ENCODE measurements at places on chromosomes 16 and 17. TPM values are rescaled to one million over a fixed set of nuclear protein-coding genes. Genes with fewer than 3 reads are reported as not detected.
A peak's percentile ranks its signal among the peaks of the same experiment; 100 is the strongest.

The NME1 gene
- total RNA-seq = 35.1 TPM

The CEMP1 gene
- total RNA-seq = 3.6 TPM

The VPS4A gene
- total RNA-seq = 44.8 TPM

The NUPR1 gene
- total RNA-seq = 149 TPM

The SLFN12L gene
- 1.2 TPM for total RNA-seq

The TP53TG3C gene
- total RNA-seq = not detected

The RPS2 gene
- 2,244 TPM for total RNA-seq

GRCh38 chr17:31803494-31804213 is 55.4 kb downstream of the COPRS start:
- H3K27ac ChIP-seq = no peak overlapping the region
- H3K4me1 ChIP-seq = peaks cover 10% of the 10 kb centered on the region
- DNase-seq = no peak
- H3K27me3 ChIP-seq = no peaks in the 10 kb centered on the region
- H3K4me3 ChIP-seq = no peak overlapping the region

- no peaks in the 10 kb centered on the region for H3K36me3 ChIP-seq
- H3K4me1 ChIP-seq = peaks cover 18% of the 10 kb centered on the region
- no peak overlapping the region for H3K4me3 ChIP-seq
- H3K27ac ChIP-seq = no peak overlapping the region
- H3K27me3 ChIP-seq = no peaks in the 10 kb centered on the region
- no peak for DNase-seq
These were observed 20.8 kb downstream of the CIBAR2 start for GRCh38 chr16:85091522-85091910.

GRCh38 chr16:1331712-1332617 is 1.5 kb upstream of the BAIAP3 start:
- peaks cover 9% of the 10 kb centered on the region for H3K27me3 ChIP-seq
- peaks cover 14% of the 10 kb centered on the region for H3K4me1 ChIP-seq
- peak; percentile 59 for DNase-seq
- H3K4me3 ChIP-seq = peak overlapping the region; percentile 7

DNA sequence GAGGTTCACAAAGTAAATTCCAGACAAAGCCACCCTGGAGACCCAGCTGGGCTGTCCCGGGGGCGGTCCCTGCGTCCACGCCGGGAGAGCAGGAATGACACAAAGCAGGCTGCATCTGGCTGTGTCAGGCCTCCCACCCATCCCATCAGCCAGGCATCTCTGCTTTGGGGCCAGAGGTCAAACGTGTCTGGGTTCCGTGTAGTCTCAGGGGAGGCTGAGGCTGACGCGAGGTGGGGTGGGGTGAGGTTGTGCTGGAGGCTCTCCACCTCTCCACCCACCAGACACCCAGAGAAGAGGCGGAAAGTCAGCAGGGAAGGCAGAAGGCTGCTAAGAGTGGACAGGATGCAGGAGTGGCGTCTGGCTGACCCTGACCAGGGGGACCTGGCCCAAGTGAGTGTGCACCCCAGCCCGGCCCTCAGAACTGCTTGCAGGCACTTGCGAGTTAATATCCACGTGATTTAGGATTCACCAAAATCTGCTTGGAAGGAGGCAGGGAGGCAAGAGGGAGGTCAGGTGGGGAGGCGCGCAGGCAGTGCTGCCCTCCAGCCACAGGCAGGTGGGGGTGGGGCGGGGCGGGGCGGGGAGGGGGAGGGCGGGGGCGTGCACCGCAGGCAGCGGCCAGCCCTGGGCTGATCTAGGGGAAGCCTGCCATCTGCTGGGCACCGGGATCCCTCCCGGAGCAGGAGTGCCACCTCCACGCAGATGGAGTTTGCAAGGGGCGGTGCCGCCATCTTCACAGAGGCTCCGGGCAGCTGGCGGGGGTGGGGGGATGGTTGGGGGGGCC is 44.3 kb downstream of the TBC1D16 start:
- H3K4me3 ChIP-seq = no peak overlapping the region
- no peaks in the 10 kb centered on the region for H3K36me3 ChIP-seq
- no peaks in the 10 kb centered on the region for H3K27me3 ChIP-seq
- peaks cover 50% of the 10 kb centered on the region for H3K4me1 ChIP-seq
- H3K27ac ChIP-seq = no peak overlapping the region
- DNase-seq = peak; percentile 86

- no peak overlapping the region for H3K27ac ChIP-seq
- no peak overlapping the region for H3K4me3 ChIP-seq
- no peaks in the 10 kb centered on the region for H3K36me3 ChIP-seq
- DNase-seq = no peak
These were observed 5.8 kb downstream of the ASB16 start for GRCh38 chr17:44176257-44176656.

DNA sequence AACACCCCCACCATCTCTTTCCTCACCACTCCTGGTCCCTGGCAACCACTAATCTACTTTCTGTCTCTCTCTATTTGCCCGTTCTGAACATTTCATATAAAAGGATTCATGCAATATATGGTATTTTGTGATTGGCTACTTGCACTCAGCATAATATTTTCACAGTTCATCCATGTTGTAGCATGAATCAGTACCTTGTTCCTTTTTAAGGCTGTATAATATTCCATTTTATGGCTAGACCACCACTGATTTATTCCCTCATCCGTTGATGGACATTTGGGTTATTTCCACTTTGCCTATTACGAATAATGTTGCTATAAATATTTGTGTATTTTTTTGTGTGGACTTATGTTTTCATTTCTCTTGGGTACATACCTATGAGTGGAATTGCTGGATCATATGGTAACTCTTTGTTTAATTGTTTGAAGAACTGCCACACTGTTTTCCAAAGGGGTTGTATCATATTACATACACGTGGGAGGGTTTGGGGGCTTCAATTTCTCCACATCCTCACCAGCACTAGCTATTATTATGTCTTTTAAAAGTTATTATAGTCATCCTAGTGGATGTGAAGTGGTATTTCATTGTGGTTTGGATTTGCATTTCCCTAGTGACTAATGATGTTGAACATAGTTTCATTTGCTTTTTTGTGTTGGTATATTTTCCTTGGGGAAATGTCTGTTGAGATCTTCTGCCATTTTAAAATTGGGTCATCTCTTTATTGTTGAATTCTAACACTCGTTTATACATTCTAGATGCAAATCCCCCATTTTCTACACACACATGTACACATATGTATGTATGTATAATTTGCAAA is 26.3 kb downstream of the SEC14L5 start:
- DNase-seq = no peak
- H3K36me3 ChIP-seq = no peaks in the 10 kb centered on the region
- H3K4me1 ChIP-seq = no peaks in the 10 kb centered on the region

- peak; percentile 53 for DNase-seq
- H3K27me3 ChIP-seq = no peaks in the 10 kb centered on the region
- peak overlapping the region; percentile 87 for H3K27ac ChIP-seq
- H3K36me3 ChIP-seq = no peaks in the 10 kb centered on the region
- peaks cover 13% of the 10 kb centered on the region for H3K4me1 ChIP-seq
- H3K4me3 ChIP-seq = no peak overlapping the region
These were observed 19.9 kb downstream of the MAF start for GRCh38 chr16:79580453-79581191.

DNA sequence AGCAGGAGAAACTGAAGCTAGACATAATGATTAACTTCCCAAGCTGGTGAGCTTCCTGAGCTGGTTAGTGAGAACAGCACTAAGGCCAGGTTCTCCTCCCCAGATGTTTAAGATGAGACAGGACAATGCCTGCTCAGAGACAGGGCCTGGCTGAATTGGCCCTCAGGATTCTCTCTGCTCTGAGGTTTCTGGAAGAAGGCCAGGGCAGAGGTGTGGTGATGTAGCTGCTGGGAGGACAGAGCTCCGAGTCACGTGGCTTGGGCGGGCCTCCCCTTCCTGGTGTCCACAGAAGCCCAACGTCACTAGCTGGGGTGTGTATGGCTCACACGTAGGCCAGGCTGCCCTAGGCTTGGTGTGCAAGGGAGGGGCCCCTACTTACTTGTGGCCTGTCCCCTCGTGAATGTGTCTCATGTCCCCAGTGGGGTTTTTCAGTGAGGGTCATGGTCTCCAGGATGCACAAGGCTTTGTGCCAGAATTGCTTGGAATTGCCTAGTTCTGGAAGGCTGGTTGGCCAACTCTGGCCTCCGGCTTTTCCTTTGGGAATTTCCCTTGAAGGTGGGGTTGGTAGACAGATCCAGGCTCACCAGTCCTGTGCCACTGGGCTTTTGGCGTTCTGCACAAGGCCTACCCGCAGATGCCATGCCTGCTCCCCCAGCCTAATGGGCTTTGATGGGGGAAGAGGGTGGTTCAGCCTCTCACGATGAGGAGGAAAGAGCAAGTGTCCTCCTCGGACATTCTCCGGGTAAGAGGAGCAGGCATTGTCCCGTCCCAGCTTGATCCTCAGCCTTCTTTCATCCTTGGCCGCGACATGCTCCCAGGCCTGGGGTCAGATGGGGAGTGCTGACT is 3.4 kb downstream of the NOD2 start:
- H3K27me3 ChIP-seq = no peaks in the 10 kb centered on the region
- no peaks in the 10 kb centered on the region for H3K36me3 ChIP-seq
- H3K4me1 ChIP-seq = peaks cover 20% of the 10 kb centered on the region
- H3K27ac ChIP-seq = no peak overlapping the region

- no peak overlapping the region for H3K27ac ChIP-seq
- H3K36me3 ChIP-seq = no peaks in the 10 kb centered on the region
- no peak for DNase-seq
- no peak overlapping the region for H3K4me3 ChIP-seq
- H3K4me1 ChIP-seq = no peaks in the 10 kb centered on the region
- no peaks in the 10 kb centered on the region for H3K27me3 ChIP-seq
These were observed 250.1 kb upstream of the CDH5 start for GRCh38 chr16:66116163-66117002.

GRCh38 chr16:9134739-9135138 is 43.3 kb downstream of the HAPSTR1 start:
- H3K27ac ChIP-seq = no peak overlapping the region
- DNase-seq = peak; percentile 39
- no peaks in the 10 kb centered on the region for H3K36me3 ChIP-seq
- H3K4me1 ChIP-seq = peaks cover 5% of the 10 kb centered on the region
- no peak overlapping the region for H3K4me3 ChIP-seq

GRCh38 chr16:11308493-11309283 is 27.6 kb upstream of the PRM1 start:
- H3K4me1 ChIP-seq = peaks cover 56% of the 10 kb centered on the region
- H3K4me3 ChIP-seq = no peak overlapping the region
- H3K27me3 ChIP-seq = no peaks in the 10 kb centered on the region
- DNase-seq = peak; percentile 67
- H3K36me3 ChIP-seq = no peaks in the 10 kb centered on the region

DNA sequence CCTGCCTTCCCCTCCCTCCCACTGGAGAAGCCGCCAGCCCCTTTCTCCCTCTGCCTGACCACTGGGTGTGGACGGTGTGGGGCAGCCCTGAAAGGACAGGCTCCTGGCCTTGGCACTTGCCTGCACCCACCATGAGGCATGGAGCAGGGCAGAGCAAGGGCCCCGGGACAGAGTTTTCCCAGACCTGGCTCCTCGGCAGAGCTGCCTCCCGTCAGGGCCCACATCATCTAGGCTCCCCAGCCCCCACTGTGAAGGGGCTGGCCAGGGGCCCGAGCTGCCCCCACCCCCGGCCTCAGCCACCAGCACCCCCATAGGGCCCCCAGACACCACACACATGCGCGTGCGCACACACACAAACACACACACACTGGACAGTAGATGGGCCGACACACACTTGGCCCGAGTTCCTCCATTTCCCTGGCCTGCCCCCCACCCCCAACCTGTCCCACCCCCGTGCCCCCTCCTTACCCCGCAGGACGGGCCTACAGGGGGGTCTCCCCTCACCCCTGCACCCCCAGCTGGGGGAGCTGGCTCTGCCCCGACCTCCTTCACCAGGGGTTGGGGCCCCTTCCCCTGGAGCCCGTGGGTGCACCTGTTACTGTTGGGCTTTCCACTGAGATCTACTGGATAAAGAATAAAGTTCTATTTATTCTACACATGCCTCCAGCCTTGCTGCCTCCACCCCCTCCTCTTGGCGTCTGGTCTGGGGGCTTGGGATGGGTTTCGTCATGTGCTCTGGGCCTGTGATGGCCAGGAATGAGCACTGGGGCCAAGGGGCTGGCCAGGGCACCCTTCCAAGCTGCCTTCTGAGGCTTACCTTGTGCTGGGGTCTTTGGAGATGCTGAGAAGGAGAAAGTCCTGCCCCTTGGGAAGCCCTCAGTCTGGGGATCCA is 7.3 kb downstream of the GJD3 start:
- no peak overlapping the region for H3K4me3 ChIP-seq
- peaks cover 12% of the 10 kb centered on the region for H3K36me3 ChIP-seq
- H3K27ac ChIP-seq = no peak overlapping the region
- no peaks in the 10 kb centered on the region for H3K27me3 ChIP-seq

DNA sequence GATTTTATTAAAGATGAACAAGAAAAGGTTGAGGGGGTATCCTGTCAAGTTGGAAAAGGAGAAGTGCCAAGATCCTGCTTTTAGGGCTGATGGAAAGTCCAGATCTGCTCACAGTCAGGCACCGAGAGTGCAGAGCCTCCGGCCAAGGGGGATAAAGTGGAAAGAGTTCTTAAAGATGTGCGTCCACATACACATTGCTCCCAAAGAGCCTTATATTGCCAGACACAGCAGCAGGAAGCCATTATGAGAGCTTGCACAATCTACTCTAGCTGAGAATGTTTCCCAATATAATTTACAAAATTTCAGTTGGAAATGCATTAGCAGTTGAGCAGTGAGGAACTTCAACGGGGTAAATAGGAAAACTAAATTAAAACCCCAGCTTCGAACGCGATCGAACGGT is 95.6 kb downstream of the SALL1 start:
- no peaks in the 10 kb centered on the region for H3K27me3 ChIP-seq
- no peak overlapping the region for H3K27ac ChIP-seq
- DNase-seq = no peak
- H3K4me1 ChIP-seq = no peaks in the 10 kb centered on the region
- H3K36me3 ChIP-seq = no peaks in the 10 kb centered on the region

GRCh38 chr16:66927918-66928649 is 2.7 kb upstream of the RRAD start:
- peak overlapping the region; percentile 29 for H3K27ac ChIP-seq
- no peak for DNase-seq
- H3K27me3 ChIP-seq = no peaks in the 10 kb centered on the region
- H3K4me3 ChIP-seq = no peak overlapping the region

- no peaks in the 10 kb centered on the region for H3K27me3 ChIP-seq
- H3K4me3 ChIP-seq = no peak overlapping the region
- no peaks in the 10 kb centered on the region for H3K36me3 ChIP-seq
- DNase-seq = no peak
- H3K27ac ChIP-seq = no peak overlapping the region
These were observed 456.0 kb upstream of the SOX9 start for GRCh38 chr17:71664861-71665260.

GRCh38 chr16:89233678-89234490 is 16.4 kb downstream of the ZNF778 start:
- H3K36me3 ChIP-seq = peaks cover 25% of the 10 kb centered on the region
- H3K4me1 ChIP-seq = no peaks in the 10 kb centered on the region
- H3K27ac ChIP-seq = no peak overlapping the region
- H3K4me3 ChIP-seq = no peak overlapping the region
- no peaks in the 10 kb centered on the region for H3K27me3 ChIP-seq

DNA sequence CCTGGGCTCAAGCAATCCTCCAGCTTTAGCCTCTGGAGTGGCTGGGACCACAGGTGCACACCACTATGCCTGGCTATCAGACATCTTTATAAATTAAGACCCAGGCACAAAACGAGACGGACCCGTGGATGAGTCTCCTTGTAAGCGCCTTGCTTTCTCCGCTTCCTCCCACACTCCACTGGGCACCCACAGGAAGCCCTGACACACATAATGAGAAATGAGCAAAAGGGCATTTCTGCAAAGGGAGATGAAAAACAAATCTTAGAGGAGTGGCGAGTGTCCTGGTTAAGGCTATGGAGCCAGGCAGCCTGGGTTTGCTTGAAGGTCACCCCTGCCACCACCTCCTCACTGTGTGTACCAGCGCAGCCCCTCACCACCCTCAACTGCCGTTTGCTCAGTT is 56.3 kb downstream of the XYLT1 start:
- no peak overlapping the region for H3K4me3 ChIP-seq
- peaks cover 5% of the 10 kb centered on the region for H3K4me1 ChIP-seq
- no peak for DNase-seq
- no peak overlapping the region for H3K27ac ChIP-seq

Data from thyroid gland (tissue), 4 donors.